ENCODE measurements at places on chromosomes 4 and X.

- DNase-seq: no peak
Measured at GRCh38 chr4:27568236-27568951, 707.8 kb downstream of the STIM2 start.

DNA sequence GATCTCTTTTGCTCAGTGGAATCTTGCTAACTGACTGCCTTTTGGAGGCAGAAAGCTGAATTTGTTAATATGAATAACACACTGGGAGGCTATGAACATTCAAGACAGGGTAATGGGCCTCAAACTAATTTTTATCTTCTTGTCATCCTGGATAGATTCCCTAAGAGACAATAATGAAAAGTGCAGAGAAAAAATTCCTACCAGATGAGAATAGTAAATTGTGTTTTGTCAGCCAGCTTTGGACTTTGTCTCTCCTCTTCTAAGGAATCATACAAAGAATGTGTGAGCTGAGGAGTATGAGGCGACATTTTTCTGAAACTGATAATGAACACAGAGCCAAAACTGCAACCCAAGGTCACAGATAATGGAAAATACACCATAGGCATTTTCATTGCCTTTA is 649.3 kb downstream of the IQCM start:
- no peak for DNase-seq

DNA sequence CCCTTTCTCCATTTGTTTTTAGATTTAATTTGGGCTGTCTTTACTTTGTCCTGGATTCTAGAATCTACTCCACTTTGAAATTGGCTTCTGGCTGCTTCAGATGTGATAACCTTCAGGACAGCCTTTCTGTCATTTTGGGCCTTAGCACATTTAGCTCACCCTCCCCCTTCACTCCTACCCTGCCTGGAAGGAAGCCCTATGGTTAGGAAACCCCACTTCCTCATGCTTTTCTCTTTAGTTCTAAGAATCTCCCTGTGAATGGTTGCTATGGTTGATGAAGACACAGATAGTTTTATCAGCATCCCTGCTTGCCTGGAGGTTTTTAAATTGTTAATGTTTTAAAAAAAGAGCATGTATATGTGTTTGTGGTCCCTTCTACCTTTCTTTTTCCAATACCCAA is 100.7 kb upstream of the PTPN13 start:
- no peak for DNase-seq

- DNase-seq: no peak
Measured at GRCh38 chr4:123953566-123953965, 557.0 kb downstream of the SPRY1 start.

DNA sequence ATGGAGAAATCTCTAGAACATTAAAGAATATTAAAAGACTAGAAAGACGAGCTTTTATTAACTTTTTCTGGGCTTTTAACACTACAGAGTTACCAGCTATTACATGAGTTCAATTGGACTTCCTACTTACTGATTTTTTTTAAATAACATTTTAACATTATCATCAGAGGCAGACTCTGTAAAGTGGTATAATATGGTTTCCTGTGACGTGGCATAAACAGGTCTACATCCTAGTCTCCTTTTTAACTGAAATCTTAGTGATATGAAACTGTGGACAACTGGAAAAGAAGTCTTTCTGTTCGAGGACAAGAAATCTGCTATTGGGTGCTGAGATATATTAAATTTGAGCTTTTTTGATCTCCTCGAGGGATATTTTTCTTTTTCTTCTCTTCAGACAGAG is 48.7 kb upstream of the ABCG2 start:
- no peak for DNase-seq

GRCh38 chrX:136212557-136213111 is 38.6 kb downstream of the MAP7D3 start:
- no peak for DNase-seq

DNA sequence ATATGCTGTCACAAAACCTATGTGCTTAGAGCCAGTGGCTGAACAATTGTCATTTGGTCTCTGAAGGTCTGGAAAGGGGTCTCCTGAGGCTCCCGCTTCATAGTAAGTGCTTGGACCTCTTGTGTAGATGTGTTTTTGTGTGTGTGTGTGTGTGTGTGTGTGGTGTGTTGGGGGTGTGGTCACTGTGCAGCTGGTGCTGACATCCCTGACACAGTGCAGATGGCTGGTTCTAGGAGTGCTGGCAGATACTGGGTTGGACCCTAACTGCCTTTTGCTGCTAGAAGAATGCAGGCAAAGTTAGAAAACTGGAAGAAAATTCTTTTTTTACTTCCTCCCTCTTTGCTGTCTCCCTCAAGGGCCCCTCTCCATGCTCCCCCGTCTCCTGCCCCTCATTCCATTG is 1872.6 kb downstream of the ARAP2 start:
- no peak for DNase-seq

GRCh38 chr4:26701786-26702227 is 117.9 kb downstream of the TBC1D19 start:
- DNase-seq: no peak

- no peak for DNase-seq
Measured at GRCh38 chr4:72084587-72085011, 52.8 kb downstream of the NPFFR2 start.

- DNase-seq: no peak
Measured at GRCh38 chr4:180394312-180394711, 1848.9 kb upstream of the TENM3 start.

DNA sequence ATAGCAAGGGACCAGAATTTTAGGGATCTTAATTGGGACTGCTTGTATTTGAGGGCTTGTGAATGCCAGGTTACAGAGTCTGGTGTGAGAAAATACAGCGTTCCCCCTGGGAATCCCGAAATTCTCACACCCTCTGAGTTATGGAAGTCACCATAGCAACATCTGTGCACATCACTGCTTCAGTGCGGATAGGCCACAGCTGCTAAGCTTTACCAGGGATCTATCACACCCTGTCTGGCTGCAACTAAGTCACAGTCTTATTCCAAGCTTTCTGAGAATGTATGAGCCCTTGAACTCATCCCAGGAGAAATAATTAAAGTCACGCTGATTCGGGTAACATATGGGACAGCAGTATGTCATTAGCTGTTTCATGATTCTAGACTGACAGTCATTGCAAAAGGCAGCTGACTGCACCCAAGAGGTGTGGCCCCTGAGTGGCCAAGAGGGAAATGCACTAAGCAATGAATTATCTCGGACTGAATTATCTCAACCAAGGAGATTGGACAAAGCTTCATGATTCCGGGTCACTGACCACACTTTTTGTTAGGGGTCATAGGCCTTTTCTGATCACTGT is 46.7 kb upstream of the BTC start:
- no peak for DNase-seq

- DNase-seq: no peak
Measured at GRCh38 chr4:1512051-1512737, 106.0 kb upstream of the NKX1-1 start.

DNA sequence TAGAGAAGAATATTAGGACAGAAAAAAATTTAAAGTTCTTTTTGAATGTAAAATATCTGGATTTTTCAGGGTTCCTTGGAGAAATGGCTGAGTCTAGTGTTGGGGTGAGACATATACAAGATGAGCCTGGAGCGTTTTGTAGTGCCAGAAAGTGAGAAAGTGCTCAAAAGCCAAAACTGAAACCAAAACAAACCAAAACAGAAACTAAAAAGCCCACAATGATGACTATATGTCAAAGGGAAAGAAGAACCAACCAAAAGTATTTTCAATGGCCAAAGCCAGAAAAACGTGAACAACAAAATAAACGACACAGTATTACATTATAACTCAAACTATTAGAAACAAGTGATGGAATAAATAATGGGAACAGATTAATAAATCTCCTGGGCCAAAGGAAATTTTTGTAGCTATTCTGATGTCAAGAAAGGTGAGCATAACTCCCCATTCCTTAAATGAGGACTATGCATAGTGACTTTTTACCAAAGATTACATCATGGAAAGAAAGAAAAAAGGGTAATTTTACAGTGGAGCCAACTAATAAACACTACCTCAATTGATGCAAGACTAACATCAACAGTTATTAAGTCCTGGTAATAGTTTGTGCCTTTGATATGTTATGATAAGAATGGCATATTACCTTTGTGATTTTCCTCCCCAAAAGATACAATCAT is 1137.6 kb downstream of the C4orf33 start:
- no peak for DNase-seq

DNA sequence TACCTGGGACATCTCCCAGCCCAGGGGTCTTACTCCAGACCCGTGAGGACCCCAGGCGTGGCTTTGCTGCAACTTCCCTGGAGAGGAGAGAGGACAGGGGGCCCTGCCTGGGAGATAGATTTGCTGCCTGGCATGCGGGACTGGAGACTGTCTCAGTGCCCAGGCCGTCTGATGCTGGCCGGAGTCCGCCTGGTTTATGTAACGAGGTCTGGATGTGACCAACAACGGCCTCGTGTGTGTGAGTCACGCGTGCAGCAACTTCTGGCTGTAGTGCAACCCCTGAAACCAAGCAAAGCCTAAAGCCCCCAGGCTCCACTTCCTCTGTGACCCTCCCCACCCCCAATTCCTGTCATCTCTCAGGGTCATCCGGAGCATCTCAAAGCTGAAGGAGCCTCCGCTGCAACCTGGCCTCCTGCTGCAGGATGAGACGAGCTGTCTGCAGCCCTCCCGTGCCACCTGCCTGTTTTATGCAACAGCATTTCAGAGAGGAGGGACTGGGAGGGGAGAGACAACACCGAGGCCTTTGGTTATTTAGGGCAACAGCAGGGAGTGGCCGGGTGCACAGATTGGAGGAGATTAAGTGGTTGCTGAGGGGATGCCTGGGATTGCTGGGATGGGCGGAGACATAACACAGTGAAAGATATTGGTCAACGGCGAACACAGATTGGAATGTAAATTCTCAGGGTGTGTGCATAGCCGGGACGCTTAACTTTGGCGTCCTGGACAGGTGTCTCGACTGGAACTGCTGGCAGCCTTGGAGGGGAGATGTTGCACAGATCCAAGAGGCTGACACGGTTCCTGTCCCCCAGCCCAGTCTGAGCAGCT is 16.0 kb downstream of the XG start:
- no peak for DNase-seq

DNA sequence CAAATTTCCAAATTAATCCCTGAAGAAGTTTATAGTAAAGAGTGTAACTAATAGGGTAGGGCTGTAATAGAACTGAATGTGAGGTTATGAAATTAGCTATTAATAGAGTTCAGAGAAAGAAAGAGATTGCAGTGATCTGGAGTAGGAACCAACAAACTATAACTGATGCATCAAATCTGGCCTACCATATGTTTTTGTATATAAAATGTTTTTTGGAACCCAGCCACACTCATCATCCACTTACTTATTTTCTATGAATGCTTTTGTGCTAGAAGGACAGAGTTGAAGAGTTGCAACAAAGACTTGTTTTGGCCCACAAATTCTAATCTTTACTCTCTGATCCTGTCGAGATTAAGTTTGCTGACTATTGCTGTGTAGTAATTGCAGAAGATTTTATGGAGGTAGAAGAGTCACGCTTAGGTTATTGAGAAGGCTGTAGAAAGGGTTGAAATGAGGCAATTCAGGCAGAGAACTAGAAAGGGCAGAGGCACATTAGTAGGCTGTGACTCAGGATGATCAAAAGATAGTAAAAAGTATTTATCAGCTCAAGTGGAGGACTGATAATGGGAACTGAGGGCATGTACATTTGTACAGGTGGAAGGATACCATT is 298.7 kb upstream of the EMCN start:
- DNase-seq: no peak

DNA sequence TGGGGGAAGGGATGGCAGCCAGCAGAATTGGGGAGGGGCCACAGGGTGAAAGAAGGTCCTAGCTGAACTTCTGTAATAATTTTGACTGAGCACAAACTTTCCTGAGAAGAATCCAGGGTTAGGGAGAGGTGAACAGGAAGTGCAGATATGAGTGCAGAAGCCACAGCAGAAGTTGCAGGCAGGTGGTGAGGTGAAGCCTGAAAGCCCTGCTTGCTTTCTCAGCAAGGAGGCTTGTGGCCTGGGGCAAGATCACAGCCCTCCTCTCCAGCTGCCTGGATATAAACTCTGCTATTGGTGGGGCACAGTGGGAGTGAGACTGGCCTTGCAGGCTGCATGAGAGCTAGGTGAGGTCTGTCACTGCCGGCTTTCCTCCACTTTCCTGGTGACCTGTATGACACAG is 44.1 kb upstream of the UPRT start:
- DNase-seq: no peak

DNA sequence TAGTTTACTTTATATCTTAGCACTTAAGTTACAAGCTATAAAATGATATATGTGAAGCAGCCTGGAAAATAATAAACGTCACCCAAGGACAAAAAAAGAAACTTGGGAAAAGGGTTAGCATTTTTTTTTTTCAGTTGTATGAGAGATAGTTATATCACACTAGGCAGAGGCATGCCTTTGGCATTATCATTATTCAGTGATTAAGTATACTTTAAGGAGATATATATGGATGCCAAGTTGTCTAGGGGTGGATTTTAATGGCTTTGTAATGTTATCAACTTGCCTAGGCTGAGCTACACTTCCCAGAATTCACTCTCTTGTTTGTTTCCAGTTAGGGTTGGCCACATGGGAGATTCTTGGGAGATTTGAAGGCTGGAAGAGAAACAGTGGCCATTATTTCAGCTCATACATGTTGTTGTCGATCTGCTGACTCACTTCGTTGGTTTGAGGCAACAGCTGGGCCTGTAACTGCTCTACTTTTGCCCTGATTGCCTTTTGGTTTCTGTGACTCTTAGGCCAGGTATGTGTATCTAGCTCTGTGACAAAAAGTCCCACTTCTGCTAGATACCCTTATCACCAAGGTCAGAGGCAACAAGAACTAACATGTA is 11.5 kb upstream of the SRPX start:
- no peak for DNase-seq

- DNase-seq: no peak
Measured at GRCh38 chr4:64796581-64796980, 387.3 kb upstream of the TECRL start.

DNA sequence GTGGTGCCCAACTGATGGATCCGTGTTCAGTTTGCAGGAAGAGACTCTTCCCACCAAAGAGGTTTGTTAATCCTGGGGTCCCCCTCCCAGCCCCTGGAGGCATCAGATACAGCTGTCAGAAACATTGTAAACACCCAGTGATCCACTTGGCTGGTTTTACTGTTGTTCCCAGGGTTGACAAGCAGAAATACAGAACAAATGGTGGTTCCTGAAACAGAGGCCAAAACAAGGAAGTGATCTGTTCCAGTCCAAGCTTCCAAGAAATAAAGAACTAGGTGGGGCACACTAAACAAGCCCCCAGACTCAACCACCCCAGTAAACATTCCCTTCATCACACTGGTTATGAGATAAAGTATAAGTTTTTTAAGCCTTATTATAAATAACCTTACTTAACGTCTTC is 1.4 kb downstream of the TMLHE start:
- peak; percentile 30 for DNase-seq

DNA sequence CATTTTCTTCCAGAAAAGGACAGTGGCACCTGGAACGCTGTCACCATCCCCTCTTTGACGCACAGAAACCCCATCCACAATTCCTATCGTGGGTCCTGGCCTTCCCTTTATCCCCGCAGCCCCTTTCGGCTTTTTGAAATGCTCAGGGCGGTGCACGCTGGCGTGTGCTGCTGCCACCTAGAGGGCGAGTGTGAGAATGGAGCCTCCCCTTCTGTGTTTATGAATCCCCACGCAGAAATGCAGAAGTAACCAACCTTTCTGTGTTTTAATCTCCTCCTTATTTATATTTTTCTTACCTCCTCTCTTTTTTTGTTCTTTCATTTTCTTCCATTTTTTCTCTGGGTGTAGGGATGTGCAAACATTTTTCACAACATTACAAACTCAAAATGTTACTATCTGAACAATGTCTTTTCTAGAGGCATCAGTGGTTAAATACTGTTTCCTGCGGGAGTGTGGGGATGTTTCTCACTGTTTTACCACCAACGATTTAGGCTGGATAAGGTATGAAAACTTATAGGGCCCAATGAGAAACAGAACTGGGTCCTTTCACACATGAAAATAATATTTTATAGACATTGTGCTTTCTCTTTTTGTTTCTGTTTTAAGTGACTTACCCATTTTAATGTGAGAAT is 50.0 kb downstream of the TMA16 start:
- DNase-seq: peak; percentile 84
